Astrocyte (in vitro differentiated cells and primary cell): ENCODE measurements at places on chromosomes 2 and 18.

- no peak for DNase-seq
These were observed 38.5 kb upstream of the SLC35G4 start for GRCh38 chr18:11570769-11571412.

DNA sequence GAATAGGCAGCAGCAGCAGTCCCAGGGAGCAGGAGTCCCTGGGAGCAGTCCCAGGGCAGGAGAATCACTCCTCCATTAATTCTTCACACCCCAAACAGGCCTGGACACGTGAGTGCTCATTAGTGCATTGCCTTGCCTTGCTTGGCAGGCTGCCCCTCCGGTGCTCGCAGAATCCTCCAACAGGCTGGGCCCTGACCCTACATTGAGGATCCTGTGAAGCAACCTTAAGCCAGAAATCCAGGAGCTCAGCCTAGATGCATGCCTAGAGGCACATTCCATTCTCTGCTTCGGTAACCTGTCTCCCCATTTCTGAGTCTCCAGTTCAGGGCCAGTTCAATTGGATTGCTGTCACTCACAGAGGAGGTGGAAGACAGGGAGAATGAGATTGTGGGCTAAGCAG lies 97.4 kb upstream of the LRATD1 start:
- no peak for DNase-seq

DNA sequence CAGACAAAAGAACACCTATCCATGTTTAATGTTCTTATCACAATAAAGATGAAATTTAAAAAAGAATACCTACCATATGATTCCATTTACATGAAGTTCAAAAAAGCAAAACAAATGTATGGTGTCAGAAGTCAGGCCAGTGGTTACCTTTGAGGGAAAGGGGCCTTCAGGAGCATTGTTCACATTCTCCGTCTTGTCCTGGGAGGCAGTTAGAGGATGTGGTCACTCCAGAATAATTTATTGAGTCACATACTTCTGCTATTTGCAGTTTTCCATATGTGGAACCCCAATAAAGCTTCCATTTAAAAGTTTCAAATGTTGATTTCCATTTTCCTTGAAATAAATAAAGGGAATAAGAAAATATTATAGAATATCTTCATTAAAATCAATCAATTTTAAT lies 41.6 kb upstream of the POU3F3 start:
- peak; percentile 72 for DNase-seq

DNA sequence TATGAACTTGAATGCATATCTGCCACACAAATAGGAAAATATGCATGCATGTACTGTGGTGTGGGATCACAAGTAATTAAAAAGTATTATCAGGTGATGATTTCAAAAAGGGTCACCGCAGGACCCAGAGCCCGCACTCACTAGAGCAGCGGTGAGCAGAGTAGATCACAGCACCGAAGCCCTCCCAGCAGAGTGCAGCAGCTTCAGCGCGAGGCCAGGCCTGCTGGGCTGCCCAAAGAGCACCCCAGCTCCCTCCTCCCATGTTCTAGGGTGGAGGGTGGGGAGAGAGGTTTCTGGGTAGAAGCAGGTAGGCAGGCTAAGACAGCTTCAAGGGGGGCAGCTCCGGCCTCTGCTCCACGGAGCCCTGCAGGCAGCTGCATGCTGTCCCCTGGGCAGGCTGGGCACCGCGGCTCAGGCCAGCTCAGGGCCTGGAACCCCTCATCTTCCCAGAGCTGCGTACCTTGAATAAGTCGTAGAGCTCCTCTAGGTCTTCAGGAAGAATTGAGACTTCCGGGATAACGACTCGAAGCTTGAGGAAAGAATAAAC lies 24.9 kb downstream of the RPL31 start:
- DNase-seq = no peak

DNA sequence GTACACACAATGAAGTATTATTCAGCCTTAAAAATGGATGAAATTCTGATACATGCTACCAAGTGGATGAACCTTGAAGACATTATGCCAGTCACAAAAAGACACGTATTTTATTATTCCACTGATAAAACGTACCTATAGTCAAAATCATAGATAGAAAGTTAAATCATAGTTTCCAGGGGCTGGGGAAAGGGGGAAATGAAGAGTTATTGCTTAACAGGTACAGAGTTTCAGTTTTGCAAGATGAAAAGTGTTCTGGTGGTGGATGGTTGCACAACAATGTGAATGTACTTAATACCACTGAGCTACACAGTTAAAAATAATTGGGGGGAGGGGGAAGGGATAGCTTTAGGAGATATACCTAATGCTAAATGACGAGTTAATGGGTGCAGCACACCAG lies 279.0 kb upstream of the STON1 start:
- DNase-seq = no peak

GRCh38 chr18:79494936-79495335 lies 99.2 kb downstream of the NFATC1 start:
- DNase-seq = no peak

- no peak for DNase-seq
These were observed 31.8 kb upstream of the FZD7 start for GRCh38 chr2:202001826-202002225.

- DNase-seq = no peak
These were observed 39.2 kb upstream of the EPAS1 start for GRCh38 chr2:46257980-46258379.

DNA sequence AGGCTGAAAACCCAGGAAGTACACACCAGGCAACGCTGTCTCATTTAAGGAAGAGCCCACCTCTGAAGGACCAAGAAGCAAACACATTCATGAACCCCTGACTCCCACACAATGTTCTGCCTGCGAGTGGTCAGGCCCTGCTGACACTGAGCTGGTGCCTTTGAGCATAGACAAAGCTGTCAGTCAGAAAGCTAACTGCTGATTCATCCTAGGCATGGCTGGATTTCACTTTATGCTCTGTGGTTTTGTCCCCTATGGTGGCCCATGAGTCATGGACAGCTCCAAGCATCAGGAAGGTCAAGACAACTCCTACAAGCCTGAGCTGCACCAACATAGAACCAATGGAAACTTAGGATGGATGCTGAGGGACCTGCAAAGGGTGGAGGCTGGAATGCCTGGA lies 78.9 kb downstream of the UXS1 start:
- peak; percentile 62 for DNase-seq

- peak; percentile 1 for DNase-seq
These were observed 48.4 kb upstream of the IGFBP5 start for GRCh38 chr2:216743781-216744180.

DNA sequence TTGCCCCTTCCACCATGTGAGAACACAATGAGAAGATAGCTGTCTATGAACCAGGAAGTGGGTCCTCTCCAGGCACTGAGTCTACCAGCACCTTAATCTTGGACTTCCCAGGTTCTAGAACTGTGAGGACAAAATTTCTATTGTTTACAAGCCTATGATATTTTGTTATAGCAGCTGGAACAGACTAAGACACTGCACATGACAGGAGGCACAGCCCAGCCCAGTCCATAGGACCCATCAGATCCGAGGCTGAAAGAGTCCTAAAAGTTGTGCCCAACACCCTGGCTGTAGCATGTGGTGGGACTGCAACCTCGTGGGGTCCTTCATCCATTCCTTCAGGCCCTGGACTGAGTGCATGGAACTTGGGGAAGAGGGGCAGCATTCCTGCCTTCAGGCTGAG lies 48.4 kb upstream of the YWHAQ start:
- no peak for DNase-seq

- no peak for DNase-seq
These were observed 54.7 kb upstream of the SLC1A4 start for GRCh38 chr2:64934530-64934929.

DNA sequence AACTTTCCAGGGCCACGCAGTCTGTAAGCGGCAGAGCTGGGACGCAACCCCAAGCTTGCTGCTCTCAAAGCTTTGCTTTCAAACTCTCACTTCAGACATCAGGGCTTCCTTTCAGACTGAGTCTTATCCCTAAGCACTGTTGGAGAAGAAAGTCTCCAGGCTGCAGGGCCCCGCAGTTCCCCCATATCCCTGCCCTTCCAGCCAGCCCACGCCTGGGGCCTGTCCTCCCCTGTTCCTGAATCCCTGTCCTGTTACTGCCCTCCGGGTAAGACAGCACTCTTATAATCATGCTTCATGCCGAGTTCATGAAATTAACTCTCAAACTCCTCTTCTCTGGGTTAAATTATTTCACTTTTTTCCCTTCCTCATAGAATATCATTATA lies 37.9 kb downstream of the HPCAL1 start:
- no peak for DNase-seq

DNA sequence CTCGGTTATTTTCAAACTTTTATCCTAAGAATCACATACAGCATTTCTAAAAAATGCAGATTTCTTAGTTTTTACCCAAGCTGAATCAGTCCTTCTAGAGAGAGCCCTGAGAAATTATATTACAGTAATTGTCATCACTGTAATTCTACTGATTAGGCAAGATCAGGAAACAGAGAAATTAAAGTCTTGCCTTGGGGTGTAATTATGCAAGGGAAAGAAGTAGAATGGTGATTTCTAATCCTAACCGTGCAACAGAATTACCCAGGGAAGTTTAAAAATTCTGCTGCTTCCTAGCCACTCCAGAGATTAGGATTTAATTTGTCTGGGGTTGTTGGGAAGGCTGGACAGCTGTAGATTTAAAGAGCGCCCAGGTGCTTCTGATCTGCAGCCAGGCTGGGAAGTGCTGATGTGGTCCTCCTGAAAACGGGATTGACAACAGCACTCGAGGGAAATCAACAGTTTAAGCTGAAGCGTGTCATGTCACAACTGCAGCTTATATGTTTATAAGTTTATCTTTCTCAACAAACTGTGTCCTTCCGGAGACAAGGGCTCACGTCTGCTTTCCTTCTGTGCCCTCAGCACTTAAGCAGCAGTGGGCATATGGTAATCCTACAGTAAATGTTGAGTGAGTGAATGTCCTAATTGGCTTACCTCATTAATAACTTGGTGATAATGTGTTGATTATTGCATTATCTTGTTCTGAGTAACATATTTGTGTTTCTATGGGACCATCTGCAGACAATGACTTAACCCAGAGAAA lies 671.9 kb upstream of the SOX11 start:
- no peak for DNase-seq

DNA sequence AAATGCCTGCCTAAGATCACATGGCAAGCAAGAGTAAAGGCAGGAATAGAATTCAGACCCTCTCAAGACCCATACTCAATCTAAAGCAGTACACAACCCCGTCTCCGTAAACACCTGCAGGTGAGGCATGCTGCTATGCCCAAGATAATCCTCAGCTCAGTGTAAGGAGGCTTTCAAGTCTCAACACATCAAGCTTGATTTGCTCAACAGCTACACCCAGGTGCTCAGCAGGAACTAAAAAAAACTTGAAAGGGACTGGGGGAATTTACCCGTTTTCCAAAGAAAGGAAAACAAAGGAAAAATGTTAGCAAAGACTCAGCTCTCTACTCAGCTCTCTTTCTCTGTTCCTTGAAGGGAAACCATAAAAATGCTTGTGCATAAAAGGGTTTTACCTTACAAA lies 301.8 kb downstream of the C1D start:
- no peak for DNase-seq

GRCh38 chr2:122652670-122653069 lies 897.2 kb downstream of the TSN start:
- DNase-seq = no peak
